ENCODE measurements at places on chromosomes 6 and 20.

DNA sequence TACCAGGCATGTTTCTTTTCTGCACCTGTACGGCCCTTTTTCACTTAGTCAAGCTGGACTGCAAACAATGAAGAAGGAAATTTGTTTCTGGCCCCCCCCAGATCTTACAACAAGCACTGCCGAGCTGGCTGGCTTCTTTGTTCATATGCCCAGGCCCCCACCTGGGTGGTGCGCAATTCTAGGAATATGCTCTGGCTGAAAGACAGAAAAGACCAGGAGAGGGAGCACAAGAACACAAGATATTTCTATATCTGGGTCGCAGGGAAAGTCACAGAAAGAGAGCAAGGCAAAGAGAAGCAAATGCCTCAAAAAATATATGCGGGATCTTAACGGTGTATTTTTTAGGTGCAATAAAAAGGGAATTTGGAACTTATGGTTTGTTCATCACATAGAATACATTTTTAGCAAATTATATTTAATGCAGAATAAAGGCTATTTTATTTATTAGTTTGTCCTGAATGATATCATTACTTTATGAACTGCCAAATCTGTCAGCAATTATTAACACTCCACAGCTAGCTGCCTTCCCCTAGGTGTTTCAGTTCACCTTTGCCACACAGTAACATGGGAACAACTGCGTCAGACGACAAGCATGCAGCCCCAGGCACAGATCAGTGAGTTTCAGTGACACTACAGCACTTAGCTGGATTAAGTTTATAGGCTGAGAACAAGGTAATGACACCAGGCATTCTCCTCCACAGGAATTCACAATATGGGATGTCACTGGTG, 76.5 kb downstream of the GJA10 start:
- no peak for DNase-seq

DNA sequence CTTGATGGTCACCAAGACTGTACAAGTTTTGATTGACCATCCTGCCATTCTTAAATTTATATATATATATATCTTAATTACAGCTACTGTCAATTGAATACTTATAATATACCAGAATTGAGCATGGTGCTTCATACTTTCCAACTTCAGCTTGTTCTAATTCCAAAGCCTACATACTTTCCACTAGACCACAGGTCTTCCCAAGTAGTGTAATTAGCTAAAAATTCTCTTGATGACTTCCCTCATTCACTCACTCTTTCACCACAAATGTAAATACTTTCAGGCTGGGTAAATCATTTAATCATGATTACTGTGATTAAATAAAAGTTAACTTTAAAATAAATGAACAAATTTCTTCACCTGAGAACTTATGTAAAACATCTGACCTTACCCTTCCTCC, 3.4 kb downstream of the ASF1A start:
- DNase-seq: no peak

DNA sequence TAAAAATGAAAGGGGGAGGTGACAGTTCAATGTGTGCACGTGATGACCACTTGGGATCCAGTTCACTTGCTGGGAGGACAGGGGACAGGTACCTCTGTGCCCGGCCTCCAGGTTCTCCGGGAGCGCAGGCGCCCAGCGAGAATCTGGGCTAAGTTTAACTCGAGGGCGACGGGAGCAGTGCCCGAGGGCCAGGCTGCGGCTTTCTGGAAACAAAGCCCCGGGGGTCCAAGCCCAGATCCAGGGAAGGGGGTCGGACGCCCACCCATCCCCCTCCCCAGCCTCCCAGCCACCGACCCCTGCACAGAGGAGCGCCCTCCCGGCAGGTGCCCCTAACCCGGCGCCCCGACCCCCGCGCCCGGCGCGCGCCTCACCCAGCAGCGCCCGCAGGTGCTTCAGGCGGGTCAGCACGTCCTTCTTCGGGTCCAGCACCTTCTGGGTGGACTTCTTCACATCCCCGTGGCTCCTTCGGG, 405 bp downstream of the RALGAPA2 start:
- no peak for DNase-seq

GRCh38 chr6:167930295-167930694, 67.2 kb upstream of the KIF25 start:
- no peak for DNase-seq

DNA sequence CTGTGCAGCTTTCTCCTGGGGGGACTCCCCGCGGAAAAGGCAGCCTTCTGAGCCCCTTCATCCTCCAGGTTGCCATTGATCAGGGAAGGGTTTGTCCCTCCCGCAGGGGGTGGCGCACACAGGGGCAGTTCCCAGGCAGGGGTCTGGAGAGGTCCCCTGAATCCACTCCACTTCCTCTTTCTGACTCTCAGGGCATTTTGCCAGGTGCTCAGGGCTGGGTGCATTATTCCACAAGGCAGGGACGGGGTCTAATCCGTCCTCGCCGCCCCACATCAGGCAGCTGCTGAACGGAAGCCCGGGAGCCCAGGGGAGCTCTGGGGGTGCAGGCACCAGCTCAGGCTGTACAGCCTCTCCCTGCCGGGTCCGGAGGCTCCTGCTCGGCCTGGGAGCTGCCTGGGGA, 180.9 kb downstream of the TTLL2 start:
- DNase-seq: no peak

GRCh38 chr20:33667245-33667675, 517 bp downstream of the ACTL10 start:
- peak; percentile 28 for DNase-seq

DNA sequence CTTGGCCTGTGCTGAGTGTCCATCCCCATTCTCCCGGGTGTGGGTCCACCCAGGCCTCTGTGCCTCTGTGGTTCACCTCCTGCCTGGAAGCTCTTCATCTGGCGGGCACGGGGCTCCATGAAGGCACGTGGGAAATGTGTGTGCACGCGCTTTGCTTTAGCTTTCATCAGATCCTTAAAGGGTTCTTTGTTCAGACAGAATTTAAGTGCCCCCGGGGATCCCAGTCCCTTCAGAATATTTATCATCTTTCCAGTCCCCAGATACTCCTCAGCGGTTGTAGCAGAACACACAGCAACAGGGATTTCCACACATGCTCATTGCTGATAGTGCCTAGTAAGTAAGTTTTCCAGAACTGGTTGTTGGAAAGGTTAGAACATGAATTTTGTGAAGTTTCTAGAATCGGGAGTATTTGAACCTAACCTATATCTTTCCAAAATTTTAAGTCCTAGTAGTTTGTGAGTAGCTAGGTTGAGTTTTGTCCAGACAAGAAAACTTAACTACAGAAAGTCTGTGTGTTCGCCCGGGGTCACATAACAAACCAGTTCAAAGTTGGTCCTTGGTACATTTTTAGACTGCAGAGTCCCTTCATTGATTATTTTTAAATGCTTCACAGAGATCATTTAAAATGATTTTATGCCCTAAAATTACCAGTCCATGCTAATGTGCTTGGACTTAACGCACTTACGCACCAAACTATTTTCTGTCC, 67.7 kb downstream of the RPP40 start:
- no peak for DNase-seq

DNA sequence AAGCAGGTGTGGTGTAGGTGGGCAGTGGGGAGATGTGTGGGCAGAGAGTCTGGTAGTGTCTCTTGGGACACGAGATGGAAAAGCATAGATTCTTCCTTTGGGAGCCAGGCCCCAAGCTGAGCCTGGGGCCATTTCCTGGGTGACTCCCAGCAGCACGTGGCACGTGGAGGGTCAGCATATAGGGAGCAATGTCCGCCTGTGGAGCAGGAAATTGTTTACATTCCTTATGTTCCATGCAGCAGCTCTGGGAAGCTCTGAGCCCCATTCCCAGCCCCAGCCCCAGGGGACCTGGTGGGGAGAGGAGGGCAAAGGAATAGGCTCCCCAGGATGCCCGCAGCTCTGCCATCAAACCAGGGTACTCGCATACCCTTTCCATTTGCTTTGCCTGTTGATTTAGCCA, 57.6 kb downstream of the DAAM2 start:
- no peak for DNase-seq

- DNase-seq: no peak
These were observed 209.2 kb upstream of the KCNQ5 start for GRCh38 chr6:72412709-72413044.

DNA sequence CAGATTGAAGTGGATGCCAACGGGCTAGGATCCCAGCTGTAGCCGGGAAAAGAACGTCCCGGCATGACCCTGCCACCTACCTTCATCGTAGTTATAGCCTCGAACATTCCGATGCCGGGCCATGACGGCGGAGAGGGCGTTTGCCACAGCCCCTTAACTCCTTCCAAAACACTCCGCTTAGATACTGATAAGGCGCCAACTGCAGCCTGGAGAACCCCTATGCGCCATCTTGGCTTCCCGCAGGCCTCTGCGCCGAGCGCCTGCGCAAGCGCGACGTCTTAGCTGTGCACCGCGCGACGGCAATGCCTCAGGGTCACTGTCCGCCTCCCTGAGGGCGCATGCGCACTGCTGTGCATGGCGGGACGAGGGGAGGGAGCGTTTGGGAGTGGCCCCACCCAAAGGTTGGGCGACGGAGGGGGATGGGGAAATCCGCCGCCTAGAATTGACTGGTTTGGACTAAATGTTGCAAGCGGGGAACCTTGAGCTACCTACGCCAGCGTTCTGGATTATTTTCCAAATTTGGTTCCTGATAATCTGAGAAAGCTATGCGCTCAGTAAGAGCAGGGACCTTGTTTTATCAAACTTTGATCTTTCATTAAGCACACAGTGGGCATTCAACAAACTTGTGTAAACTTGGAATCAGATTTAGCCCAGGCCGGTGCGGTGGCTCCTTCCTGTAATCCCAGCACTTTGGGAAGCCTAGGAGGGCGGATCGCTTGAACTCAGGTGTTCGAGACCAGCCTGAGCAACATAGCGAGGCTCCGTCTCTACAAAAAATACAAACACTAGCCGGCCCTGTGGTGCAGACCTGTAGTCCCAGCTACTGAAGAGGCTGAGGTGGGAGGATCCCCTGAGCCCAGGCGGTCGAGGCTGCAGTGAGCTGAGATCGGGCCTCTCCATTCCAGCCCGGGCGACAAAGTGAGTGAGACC, at the start of gene HBS1L:
HBS1L (minus strand) TSS at position 254 of the 930 bp plus-strand sequence; CDS start at position 123, 131 bp downstream.
- DNase-seq: peak; percentile 96

- no peak for DNase-seq
These were observed 533.7 kb downstream of the DOK5 start for GRCh38 chr20:55009066-55009465.

- no peak for DNase-seq
These were observed 16.6 kb downstream of the NUDT3 start for GRCh38 chr6:34375833-34376232.

- DNase-seq: no peak
These were observed 70.7 kb upstream of the TAB2 start for GRCh38 chr6:149246691-149247384.

GRCh38 chr6:37020381-37020780, 14.9 kb downstream of the FGD2 start:
- no peak for DNase-seq

DNA sequence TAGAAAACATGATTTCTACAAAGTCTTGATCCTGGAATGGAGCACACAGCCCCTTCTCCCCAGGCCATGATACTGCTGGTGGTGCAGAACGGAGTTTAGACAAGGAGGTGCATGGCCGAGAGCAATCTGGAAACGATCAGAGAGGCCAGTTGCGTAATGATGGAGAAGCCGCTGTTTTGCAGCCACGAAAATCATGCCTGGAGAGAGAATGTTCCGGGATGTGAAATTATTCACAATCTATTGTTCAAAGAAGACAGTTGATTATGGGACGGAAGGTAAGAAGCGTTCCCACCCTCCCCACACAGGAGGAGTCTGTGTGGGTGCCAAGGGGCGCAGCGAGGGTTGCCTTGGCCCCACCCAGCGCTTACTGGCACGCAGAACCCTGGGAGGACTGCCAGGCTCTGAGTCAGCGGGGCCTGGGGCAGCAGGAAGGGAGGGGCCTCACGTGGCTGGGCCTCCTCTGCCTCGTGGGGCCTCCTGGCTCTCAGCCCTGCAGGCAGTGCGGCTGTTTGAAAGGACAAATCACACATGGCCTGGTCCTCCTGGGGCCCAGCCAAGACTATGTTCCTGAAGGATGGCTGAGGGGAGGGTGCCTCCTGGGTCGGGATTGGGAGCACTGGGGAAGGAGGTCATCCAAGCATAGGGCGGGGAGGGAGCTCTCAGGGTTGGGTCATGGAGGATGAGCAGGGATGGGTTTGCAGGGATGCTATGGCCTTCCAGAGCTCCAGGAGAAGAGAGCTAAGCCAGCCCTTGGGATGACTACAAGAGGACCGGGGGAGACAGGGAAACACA, 8.7 kb upstream of the AP5S1 start:
- peak; percentile 88 for DNase-seq

- no peak for DNase-seq
These were observed 6.0 kb downstream of the MKKS start for GRCh38 chr20:10428008-10428407.

- no peak for DNase-seq
These were observed 148.0 kb downstream of the EPM2A start for GRCh38 chr6:145587334-145587733.

DNA sequence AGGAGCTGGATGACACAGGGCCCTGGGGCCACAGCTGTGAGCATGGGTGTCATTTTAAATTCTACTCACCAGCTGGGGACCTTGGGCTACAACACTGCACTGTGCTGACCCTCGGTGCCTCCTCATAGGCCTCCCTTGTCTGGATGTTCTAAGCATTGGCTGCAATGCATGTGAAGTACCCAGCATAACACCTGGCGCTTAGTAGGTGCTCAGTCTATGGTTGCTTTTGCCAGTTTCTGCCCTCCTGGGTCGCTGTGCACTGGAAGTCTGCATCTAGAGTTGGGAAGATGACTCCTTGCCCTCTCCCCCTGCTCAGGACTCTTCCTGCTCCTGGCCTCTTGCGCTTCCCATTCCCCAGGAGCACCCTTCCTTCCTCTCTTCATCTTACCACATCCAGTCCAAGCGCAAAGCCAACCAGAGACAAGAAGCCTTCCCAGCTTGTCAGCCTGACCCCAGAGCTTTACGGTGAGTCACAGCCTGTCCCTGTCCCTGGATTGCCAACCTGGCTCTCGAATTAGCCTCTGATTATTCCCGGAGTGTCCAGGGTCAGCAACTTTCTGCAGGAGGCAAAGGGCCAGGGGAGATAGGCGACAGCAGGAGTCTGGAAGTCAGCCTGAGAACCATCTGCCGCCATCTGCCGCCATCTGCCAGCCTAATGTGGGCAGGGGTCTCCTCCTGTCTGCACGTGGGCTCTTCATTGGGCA, 8.8 kb downstream of the SLC13A3 start:
- DNase-seq: no peak
